ENCODE measurements at places on chromosomes 2 and 18.

DNA sequence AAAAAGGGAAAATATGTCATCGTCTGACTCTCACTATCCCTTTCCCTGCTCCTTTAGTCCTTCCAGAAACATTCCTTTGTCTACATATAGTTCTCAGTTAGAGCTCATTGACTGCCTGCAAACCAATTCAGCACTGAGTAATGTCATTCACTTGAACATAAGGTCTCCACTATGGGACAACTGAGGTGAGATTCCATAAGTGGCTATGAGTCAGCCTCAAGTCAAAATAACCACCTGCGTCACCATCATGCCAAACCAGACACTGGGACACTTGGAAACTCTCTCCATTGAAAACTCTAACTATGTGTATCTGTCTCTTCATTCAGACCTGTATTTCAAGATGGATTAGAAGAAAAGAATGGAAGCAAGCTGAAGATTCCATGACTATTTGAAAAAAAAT, 878.0 kb upstream of the PIK3C3 start:
- DNase-seq, result no peak

GRCh38 chr2:11357428-11357972, 13.1 kb upstream of the ROCK2 start:
- no peak for DNase-seq

DNA sequence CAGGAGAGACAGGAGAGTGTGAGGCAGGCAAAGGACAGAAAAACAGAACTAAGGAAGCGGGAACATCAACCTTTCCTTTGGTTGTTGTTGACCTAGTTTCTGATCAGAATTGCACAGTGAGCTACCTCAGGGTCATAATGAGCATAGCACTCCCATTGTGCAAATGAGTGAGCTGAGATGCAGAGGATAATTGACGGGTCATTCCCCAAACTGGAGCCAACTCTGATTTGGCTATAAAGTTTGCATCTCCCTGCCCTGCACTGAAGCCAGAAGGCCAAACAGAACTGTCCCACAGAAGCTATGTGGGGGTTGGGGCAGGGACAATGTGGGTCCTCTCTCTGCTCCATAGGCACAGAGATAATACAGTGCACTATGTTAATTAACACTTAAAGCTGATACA, 105.6 kb upstream of the KLHL14 start:
- DNase-seq, result no peak

- no peak for DNase-seq
Observed at GRCh38 chr2:12451726-12452125, 265.0 kb upstream of the TRIB2 start.

DNA sequence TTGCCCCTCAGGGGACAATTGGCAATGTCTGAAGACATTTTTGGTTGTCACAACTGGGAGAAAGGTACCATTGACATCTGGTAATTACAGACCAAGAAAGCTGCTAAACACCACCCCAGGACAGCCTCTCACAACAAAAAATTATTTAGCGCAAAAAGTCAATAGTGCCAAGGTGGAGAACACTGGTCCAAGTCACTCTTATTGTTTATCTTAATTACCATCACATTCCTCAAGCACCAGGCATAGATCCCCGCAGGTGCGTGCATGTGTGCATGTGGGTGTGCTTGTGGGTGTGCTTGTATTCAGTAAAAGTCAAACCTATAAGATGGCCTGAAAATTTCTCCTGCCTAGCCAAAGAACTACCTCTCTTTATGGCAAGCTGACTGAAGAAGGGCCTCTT, 74.9 kb upstream of the WDR75 start:
- DNase-seq, result no peak

DNA sequence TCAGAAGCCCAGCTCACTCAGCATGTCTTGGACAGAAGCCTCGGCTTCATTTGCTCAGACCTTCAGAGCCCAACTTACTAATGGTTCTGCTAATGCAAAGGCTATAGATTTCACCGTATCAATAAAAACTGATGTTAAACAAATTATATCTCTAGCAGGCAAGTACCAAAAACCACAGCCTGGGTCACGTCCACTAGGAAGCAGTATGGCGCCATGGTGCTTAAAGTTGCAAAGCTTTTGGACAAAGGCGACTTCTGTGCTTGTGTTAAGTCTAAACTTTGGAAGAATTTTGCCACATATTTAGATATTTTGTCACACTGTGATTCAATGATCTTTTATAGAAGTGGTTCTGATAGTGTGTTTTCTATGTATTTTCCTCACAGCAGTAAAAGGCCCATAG, 276.8 kb upstream of the PARD3B start:
- no peak for DNase-seq

DNA sequence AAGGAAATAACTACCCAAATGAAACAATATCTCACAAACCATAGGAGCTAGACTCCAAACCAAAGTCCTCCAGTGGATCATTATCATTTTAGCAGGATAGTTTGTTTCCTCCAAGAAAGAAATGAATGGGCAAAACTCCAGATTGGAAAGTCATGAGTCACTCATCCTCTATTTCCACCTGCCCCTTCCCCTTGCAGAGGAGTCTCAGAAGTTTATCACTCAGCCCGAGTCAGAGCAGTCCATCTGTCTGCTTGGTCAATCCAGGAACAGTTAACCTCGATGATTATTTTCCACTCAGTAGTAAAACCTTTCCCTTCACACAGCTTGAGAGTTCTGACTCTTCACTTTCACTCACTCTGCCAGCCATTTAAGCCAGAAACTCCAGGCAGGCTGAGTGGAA, 462.2 kb downstream of the BCL11A start:
- no peak for DNase-seq

GRCh38 chr2:135685361-135685760, 56.3 kb upstream of the UBXN4 start:
- DNase-seq, result no peak

DNA sequence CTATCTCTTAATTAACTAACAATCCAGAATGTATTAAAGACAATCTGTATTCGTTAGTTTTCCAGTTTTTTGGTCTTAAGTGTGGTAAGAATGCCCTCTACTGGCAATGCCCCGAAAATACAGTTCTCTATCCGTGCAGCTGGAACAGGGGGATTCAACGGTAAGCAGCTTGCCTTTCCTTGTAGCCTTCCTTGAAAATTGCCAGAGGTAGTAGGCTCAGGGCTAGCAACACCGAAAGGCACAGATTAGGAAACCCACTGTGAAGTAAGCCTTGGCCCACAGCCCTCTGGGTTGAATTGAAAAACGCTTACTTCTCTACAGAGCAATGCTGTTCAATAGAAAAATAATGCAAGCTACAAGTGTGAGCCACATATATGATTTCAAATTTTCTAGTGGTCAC, 17.1 kb upstream of the VPS4B start:
- no peak for DNase-seq

GRCh38 chr2:38734299-38735058, 16.7 kb downstream of the SRSF7 start:
- no peak for DNase-seq

- DNase-seq, result no peak
Observed at GRCh38 chr2:5834501-5834900, 142.3 kb downstream of the SOX11 start.

DNA sequence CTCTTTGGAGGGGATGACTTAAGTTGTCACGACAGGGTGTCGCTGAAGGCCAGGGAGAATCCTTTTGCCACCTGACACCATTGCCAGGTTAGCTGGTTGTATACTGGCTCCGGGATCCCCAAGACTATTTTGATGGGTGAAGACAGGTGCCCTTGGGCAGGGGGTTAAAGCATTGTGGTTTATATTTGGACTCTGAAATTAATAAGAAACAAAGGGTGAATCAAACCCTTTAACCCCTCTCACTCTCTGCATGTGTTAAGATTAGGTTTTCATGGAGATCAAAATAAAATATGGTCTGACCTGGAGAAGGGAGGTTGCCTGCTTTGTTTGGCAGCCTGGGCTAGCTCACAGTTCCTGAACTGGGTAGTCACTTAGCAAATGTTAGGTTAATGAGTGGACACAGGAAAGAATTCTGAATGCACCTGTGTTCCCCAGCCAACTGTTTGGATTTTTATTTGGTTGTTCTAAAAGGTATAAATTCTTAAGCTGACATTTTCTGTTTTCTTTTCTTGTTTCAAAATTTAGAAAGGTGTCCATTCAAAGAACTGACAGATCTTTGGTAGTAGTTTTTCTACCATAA, 301.7 kb downstream of the KCNS3 start:
- no peak for DNase-seq

GRCh38 chr2:159558479-159558878, 57.9 kb downstream of the BAZ2B start:
- DNase-seq, result no peak
